ENCODE measurements at places on chromosomes 2 and 18.

DNA sequence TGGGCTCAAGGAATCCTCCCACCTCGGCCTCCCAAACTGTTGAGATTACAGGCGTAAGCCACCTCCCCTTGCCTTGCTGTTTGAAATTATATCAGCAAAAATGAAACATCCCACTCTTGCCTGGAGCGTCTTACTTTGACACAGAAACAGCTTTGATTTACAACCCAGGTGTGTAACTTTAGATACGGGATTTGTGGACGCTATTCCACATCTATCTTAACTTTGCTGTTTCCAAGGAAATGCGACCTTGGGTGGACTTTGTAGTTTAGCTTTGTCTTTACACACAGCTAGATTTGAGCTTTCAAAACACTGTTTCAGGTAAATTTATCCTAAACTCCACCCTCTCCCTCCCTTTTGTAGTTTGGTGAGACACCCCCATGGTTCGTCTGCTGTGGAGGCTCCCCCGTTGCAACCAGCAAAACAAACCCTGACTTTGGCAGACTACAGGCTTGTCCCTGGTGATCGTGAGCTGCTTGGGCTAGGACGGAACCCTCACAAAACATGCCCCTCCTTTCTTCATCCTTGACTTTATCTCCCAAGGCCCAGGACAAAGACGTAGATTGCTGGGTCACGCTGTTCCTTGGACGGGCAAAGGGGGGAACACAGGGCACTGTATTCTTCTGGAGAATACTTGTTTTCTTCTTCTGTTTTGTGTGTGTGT is 5.5 kb upstream of the MSH6 start:
- DNase-seq = no peak

DNA sequence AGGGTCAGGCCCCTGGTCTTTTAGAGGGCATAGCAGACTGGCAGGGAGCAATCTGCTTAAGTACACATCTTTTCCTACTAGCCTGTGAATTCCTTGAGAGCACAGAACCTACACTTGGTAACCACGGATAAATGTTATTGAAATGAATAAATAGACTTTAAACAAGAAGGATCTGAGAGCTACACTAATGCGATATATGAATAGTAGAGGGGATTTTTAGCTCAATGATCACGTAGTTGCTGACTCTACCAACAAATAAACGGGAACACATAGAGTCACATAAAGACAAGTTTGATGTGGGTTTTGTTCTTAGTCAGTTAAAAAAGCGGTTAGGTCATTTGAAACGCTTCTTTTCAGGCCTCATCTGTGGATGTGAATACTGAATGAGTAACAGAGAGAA is 290.3 kb upstream of the CCDC68 start:
- no peak for DNase-seq

- DNase-seq = no peak
These were observed 18.9 kb upstream of the FZD7 start for GRCh38 chr2:202014759-202015211.

GRCh38 chr2:136136931-136137330 is 19.0 kb upstream of the CXCR4 start:
- DNase-seq = no peak

DNA sequence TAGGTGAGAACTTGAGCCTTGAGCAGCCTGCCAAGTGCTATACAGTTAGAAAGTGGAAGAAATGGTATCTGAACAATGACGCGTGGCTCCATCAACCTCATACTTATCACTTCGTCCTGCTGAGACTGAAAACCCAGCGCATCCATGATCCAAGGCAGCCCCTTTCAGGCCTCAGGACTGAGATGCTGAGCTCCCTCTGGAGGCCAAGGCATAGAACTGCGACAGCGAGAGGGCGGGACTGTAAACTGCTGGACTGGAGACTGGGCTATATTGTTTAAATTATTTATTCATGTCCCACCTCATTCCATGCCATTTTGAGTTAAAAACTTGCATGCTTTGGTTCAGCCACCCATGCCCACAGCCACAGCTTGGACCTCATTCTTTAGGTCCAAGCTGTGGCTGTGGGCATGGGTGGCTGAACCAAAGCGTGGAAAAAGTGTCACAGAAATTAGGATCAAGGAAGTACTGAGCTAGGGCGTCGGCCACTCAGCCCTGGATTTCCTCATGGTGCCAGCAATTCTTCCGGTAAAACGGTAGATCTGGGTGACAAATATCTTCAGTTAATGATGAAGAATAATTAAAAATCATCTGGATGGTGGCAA is 195.5 kb downstream of the L3MBTL4 start:
- DNase-seq = peak; percentile 66

- DNase-seq = no peak
These were observed 86.6 kb downstream of the RND3 start for GRCh38 chr2:150400849-150401248.

- no peak for DNase-seq
These were observed 21.9 kb downstream of the ZBTB7C start for GRCh38 chr18:48387300-48387699.

GRCh38 chr2:171540437-171540836 is 18.2 kb downstream of the CYBRD1 start:
- DNase-seq = no peak

DNA sequence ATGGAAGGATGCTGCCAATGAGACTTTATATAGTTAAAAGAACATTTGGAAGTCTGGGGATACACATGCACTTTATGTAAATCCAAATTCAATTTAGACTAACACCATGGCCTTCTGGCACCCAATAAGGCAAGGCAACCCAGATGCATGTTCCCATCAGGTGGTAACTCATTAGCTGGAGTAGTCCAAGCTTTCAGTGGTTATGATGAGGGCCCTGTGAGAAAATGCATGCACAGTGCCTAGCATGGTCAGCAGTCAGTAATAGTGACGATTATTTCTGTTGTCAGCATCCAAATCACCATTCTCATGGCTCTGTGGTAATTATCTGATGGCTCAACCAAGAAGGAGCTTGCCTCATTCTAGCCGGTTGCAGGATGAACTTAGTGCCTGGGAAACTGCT is 70.3 kb upstream of the CTLA4 start:
- DNase-seq = no peak

GRCh38 chr2:3433776-3434400 is 54.4 kb downstream of the TRAPPC12 start:
- DNase-seq = no peak

DNA sequence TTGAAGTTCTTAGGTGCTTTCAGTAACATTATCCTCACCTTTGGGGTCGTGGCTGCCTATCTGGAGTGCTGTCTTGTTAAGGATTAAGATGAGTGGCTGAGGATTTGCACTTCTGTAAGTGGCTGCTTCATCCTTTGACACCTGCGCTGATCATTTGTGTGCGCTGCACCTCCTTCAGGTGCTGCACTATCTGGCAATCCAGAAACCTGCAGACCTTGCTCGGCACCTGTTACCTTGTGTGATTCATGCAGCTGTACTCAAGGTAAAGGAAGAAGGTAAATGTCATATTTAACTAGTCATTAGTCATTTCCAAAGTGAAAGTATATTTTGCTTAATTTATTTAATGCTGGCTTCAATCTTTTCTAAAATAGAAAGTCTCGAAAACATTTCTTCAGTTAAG is 110.3 kb downstream of the RAB3GAP1 start:
- no peak for DNase-seq

- DNase-seq = no peak
These were observed 9.3 kb downstream of the OTX1 start for GRCh38 chr2:63059793-63060471.

DNA sequence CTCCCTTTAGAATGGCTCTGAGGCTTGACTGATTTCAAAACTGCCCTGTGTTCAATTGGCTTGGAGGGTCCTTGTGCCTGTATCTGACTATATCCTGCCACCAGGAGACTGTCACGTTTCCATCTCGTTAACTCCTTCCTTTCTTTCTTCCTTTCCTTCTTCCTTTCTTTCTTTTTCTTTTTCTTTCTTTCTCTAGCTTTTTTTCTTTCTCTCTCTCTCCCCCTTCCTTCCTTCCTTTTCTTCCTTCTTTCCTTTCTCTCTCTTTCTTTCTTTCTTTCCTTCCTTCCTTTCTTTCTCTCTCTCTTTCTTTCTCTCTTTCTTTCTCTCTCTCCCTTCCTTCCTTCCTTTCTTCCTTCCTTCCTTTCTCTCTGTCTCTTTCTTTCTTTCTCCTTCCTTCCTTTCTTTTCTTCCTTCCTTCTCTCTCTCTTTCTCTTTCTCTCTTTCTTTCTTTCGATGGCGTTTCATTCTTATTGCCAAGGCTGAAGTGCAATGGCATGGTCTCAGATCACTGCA is 38.1 kb upstream of the EML6 start:
- DNase-seq = no peak

DNA sequence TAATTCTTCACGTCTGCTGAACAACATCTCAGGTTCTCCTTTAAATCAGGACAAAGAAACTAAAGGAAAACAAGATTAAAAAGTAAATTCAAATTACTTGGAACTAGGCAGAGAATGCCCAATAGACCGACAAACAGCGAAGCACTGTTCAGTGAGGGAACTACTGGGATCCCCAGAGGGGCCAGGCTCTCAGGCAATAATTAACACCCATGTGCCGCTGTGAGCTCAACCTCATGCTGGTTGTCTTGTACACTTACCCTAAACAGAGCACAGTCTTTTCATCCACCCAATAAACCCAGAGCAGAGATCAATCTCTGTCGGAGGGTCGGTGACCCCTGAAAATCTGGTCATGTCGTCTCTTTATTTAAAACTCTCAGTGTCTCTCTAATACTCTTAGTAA is 229.9 kb upstream of the CRIM1 start:
- DNase-seq = no peak

- no peak for DNase-seq
These were observed 16.8 kb upstream of the KLHL30 start for GRCh38 chr2:238121511-238122286.

GRCh38 chr2:150465703-150466569 is 21.5 kb downstream of the RND3 start:
- DNase-seq = no peak

- no peak for DNase-seq
These were observed 258.4 kb downstream of the CD226 start for GRCh38 chr18:69689121-69689759.

- DNase-seq = no peak
These were observed 51.6 kb downstream of the PDK1 start for GRCh38 chr2:172607379-172607928.

- DNase-seq = no peak
These were observed 89.4 kb upstream of the GATA6 start for GRCh38 chr18:22080035-22080434.

DNA sequence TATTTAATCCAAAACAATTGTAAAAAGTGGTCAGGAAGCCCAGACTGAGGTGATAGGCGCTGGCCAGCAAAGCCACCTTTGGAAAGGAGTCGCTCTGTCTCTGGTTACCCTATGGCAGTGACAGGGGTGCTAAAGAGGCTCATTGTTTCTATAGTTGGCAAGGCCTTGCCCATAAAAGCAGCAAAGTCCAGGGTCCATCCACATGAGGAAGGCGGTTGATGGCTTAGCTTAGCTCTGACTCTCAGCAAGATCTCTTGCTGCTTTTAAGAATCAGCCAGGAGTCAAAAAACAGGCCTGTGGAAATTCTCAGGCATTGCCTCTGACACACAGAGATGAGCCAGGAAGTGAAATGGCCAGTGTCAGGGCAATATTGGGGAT is 57.8 kb upstream of the CYP26B1 start:
- DNase-seq = no peak

GRCh38 chr18:28043631-28044030 is 133.3 kb downstream of the CDH2 start:
- DNase-seq = no peak

DNA sequence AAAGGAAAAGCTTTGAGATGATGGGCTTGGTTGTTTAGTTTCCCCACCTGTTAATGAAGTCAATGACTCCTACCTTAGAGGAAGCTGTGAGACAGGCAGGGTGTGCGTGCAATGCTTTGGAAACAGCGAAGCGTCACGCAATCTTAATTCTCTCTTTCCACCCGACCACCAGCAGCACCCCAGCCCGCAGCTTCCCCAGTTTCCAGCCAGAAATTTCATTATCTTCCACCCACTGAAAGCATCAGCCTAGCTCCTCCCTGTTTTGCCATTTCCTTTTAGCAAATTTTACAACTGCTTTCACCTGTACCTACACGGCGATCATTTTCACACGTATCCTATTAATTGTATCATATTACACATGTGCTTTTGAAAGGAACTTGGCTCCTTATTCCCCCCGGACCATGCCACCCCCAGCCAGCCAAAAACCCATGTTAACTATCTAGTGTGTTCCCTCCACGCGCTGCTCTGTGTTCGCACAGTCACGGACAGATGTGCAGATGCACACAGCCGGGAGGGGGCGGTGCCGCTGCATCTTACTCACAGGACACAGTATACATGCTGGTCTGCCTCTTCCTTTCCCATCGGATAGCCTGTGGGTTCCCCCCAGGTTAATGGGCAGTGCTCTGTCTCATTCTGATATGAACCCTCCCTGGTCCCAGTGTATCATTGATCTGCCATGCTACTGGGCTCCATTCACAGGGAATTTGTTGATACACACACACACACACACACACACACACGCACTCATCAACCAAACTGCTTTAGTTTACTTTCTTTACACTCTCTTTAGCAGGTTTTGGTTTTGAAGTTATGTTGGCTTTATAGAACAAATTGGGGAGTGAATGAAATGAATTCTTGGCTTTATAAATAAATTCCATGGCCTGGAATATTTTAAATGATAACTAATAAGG is 22.4 kb downstream of the CYP27C1 start:
- DNase-seq = peak; percentile 54

- no peak for DNase-seq
These were observed 174.5 kb upstream of the PKDCC start for GRCh38 chr2:41873102-41874031.

GRCh38 chr2:56040834-56041233 is 117.3 kb upstream of the EFEMP1 start:
- no peak for DNase-seq

DNA sequence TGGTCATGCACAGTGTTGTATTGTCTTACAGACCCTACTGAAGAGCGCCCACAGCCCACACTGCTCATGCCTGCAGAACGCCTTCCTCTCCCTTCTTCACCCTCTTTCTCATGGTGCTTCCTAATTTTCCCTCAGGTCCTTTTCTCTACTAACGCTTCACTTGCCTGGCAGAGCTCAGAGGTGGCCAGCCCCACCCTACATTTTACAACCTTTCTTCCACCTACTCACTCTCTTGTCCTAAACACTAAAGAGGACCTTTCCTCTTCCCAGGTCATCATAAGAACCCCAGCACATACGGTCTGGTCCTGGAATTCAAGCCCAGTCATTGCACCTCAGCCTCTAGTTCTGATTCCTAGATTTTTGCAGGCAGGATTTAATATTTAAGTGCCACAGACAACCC is 11.7 kb upstream of the LGALSL start:
- DNase-seq = no peak

GRCh38 chr2:11784747-11785610 is 38.5 kb downstream of the LPIN1 start:
- DNase-seq = peak; percentile 54

- no peak for DNase-seq
These were observed 121.1 kb downstream of the HDAC4 start for GRCh38 chr2:239279508-239280295.

GRCh38 chr18:8319798-8320489 is 289.3 kb upstream of the RAB12 start:
- DNase-seq = no peak

- DNase-seq = no peak
These were observed 11.4 kb upstream of the PROKR1 start for GRCh38 chr2:68632021-68632420.

- DNase-seq = no peak
These were observed 70.7 kb downstream of the CDC42EP3 start for GRCh38 chr2:37600735-37601134.

GRCh38 chr2:70697603-70698383 is 70.2 kb downstream of the ADD2 start:
- no peak for DNase-seq

- no peak for DNase-seq
These were observed 371.9 kb upstream of the TNP1 start for GRCh38 chr2:217231724-217232123.

GRCh38 chr2:21748501-21748900 is 624.7 kb downstream of the TDRD15 start:
- no peak for DNase-seq
